Muscle of leg (tissue), 16 donors: ENCODE measurements at places on chromosomes 12 and 14. TPM values are rescaled to one million over a fixed set of nuclear protein-coding genes. Genes with fewer than 3 reads are reported as not detected.

SERPINA10 gene
- not detected for total RNA-seq

CTSG gene
- 1.5 TPM for total RNA-seq

EEF1AKMT3 gene
- 3.9 TPM for total RNA-seq

UNG gene
- 20.1 TPM for total RNA-seq

ZC2HC1C gene
- total RNA-seq, result 0.53 TPM

DNA sequence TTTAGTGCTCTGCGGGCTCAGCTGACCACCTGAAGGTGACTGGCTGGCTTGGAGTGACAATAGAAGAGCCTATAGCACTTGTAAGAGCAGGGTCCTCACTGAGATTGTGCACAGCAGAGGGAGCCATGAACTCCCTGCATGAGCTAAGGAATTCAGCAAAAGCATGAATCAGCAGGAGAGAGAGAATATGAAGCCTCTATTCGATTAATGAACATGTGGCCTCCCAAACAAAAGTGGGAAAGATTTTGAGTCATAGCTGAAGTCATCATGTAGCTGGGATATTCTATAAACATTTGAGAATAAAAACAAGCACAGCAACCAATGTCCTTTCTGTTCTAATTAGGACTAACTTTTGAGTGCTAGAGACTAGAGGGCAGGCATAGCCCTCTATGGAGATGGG lies 626.6 kb downstream of the DIO2 start:
- no peak overlapping the region for H3K4me3 ChIP-seq
- peaks cover 2% of the 10 kb centered on the region for H3K4me1 ChIP-seq
- DNase-seq, result no peak
- H3K27ac ChIP-seq, result no peak overlapping the region
- H3K27me3 ChIP-seq, result no peaks in the 10 kb centered on the region

DNA sequence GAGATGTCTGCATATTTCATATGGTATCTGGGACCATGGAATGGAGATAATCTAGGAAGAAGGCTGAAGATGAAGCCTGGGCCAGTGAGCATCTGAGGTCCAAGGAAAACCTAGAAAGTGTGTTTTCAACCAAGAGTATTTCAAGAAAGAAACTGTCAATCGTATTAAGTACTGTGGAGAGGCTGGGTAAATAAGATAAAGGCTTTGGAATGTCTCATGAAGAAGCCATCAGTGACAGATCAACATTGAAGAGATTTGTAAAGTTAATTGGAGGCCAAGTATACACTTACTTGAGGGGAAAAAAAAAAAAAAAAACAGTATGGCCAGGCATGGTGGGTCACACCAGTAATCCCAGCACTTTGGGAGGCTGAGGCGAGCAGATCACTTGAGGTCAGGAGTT lies 48.9 kb downstream of the SINHCAF start:
- no peaks in the 10 kb centered on the region for H3K4me1 ChIP-seq
- H3K27me3 ChIP-seq, result no peaks in the 10 kb centered on the region
- H3K36me3 ChIP-seq, result no peaks in the 10 kb centered on the region
- H3K4me3 ChIP-seq, result no peak overlapping the region
- no peak for DNase-seq
- H3K27ac ChIP-seq, result no peak overlapping the region

GRCh38 chr12:130504110-130504839 lies 166.6 kb downstream of the PIWIL1 start:
- H3K27me3 ChIP-seq, result peaks cover 7% of the 10 kb centered on the region
- no peaks in the 10 kb centered on the region for H3K36me3 ChIP-seq
- no peak for DNase-seq
- no peak overlapping the region for H3K4me3 ChIP-seq

- no peaks in the 10 kb centered on the region for H3K36me3 ChIP-seq
- H3K27ac ChIP-seq, result peak overlapping the region; percentile 47
- DNase-seq, result no peak
- peaks cover 3% of the 10 kb centered on the region for H3K27me3 ChIP-seq
Observed at GRCh38 chr12:6791931-6792520, 2.7 kb downstream of the CD4 start.
